Left lobe of liver (tissue), 2 donors: ENCODE measurements at places on chromosomes 3 and 15. TPM values are rescaled to one million over a fixed set of nuclear protein-coding genes. Genes with fewer than 3 reads are reported as not detected.

GRCh38 chr3:56773986-56774385 is 27.8 kb downstream of the ARHGEF3 start:
- no peak for DNase-seq

- DNase-seq = no peak
Observed at GRCh38 chr3:140290105-140290504, 355.1 kb downstream of the CLSTN2 start.

GRCh38 chr3:28376424-28376823 is 27.8 kb upstream of the AZI2 start:
- no peak for DNase-seq

The CMTM7 gene
- total RNA-seq = 3.6 TPM

The IQCH gene
- 1.4 TPM for total RNA-seq

The NTRK3 gene
- total RNA-seq = 0.38 TPM
